ENCODE measurements at places on chromosomes 1 and 21.

- DNase-seq: no peak
Measured at GRCh38 chr21:16116069-16116468, 386.3 kb downstream of the USP25 start.

DNA sequence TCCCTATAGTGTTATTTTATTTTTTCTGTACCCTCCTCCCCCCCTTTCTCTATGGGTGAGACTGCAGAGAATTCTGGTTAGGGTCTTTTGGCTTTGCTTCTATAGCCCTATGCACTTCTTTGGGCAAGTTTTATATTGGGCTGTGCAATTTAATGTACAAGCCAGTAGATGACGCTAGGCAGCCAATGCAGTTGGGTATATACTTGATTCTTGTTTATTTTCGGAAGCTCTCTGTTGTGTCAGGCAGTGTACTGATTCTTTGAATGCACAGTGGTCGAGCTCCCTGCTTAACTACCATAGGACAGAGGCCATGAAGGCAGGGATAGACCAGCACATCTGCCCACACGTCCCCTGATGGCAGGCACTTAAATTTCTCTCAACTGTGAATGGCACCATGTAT, 34.1 kb upstream of the GPR52 start:
- no peak for DNase-seq

GRCh38 chr1:224541901-224542630, 74.1 kb upstream of the CNIH3 start:
- DNase-seq: no peak

GRCh38 chr21:37182222-37182621, 84.9 kb downstream of the VPS26C start:
- no peak for DNase-seq

DNA sequence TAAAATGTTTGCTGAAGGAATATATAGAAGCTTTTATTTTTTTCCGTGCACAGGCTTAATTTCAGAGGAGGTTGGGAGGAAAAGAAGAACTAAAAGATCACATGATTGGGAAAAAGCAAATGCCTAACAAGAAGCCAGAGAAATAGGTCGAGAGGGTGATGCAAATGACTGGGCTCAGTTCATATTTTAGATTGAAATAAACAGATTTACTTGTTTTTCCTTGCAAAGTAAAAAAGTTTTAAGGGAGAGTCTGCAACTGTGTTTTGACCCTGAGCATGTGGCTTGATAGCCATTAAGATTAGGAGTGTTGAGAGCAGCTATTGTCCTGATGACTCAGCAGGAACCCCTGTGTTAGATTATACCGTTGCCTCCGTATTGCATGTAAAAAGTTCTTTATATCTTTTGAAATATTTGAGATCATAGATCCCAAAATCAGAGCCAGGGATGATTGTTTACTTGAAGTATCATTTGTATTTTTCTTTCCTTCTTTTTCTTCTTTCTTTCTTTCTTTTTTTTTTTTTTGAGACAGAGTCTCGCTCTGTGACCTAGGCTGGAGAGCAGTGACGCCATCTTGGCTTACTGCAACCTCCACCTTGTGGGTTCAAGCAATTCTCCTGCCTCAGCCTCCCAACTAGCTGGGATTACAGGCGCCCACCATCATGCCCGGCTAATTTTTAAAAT, 20.2 kb downstream of the CLIC4 start:
- no peak for DNase-seq

- no peak for DNase-seq
Measured at GRCh38 chr1:13733711-13734110, 33.7 kb downstream of the PRDM2 start.

DNA sequence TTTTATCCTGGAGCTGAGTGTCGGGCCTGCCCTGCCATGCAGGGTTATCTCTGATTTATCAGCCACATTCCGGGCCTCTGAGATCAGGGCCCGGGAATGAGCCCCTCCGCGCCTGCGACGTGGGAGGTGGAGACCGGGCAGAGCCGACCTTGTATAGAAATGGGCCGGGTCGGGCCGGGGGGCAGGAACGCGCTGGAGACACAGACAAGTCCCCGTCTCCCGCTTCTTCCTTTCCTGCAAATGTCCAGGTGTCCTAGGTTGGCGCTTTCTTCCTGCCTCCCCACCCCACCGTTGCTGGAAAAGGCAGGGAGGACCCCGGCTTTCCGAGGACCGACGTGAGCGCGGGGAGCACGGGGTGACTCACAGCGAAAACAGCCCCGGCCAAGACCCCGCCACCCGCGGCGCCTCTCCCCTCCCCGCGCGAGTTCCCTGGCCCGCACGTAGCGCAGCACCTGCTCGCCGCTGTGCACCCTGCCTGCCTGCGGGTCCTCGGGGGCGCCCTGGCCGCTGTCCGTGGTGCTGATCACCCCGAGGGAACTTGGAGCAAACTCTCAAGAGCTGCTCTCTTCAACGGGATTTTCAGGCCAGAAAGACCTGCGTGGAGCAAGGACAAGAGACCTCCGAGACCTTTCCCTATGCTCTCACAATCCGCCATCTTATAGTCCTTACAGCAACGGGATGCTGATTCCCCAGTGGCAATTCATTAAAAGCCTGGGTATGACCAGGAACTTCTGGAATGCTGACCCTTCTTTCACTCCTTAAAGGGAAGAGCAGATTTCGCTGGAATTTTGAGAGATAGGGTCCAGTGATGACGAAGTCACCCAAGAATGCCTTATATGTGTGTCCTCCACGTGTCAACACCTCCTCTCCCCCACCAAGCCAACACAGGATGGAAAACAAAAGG, 475 bp upstream of the NPPB start:
- peak; percentile 68 for DNase-seq

DNA sequence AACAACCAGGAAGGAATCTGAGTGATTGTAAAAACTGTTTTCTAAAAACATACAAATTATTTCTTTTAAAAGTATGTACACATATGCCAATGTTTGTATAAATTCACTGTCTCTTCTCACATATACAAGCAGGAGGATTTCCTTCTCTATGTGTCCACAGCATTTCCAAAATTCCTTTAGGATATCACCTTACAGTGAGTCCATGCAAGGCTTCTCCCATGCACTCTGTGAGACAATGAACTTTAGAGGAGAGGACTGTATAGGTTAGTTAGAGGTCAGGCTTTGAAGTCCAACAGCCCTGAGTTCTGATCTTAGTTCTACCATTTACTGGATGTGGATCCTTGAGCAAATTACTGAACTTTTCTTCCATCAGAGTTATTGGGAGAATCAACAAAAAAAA, 34.1 kb upstream of the USH2A start:
- no peak for DNase-seq

DNA sequence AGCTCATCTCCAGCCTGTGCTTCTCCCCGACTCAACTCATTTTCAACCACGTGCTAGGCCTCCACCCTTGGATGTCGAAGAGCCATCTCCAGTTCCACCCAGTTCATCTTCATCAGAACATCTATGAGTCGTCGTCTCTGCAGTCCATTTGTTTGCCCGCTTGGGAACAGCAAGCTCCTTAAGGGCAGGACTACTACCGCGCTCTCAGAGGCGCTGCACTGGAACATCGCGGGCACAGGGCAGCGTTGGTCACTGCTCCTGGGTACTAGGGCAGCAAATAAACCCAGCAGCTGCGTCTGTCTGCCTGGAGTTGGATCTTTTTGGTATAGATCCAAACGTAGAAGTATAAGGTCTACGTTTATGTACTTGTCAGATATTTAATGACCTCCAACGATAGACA, 478 bp upstream of the PRDM2 start:
- no peak for DNase-seq

- no peak for DNase-seq
Measured at GRCh38 chr1:9443913-9444445, 95.3 kb upstream of the SLC25A33 start.

DNA sequence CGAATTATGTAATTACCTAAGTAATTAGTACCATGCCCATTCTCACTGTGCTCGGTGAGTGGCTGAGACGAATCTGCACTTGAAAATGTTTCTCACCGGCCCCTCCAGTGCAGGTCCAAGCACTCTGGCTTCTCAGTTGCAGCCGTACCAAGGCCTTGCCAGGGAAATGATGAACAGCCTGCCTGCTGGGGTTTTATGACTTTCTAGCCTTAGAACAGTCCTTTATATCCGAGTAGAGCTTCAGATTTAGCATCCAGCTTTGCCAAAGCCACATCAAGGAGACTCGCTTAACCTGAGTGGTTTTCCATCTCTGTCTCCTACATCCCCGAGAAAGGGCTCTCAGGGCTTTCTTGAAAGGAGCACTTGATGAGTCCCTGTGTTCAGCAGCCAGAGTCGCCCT, 83.4 kb downstream of the GREM2 start:
- no peak for DNase-seq

GRCh38 chr1:197178998-197179397, 32.5 kb upstream of the ASPM start:
- DNase-seq: no peak

DNA sequence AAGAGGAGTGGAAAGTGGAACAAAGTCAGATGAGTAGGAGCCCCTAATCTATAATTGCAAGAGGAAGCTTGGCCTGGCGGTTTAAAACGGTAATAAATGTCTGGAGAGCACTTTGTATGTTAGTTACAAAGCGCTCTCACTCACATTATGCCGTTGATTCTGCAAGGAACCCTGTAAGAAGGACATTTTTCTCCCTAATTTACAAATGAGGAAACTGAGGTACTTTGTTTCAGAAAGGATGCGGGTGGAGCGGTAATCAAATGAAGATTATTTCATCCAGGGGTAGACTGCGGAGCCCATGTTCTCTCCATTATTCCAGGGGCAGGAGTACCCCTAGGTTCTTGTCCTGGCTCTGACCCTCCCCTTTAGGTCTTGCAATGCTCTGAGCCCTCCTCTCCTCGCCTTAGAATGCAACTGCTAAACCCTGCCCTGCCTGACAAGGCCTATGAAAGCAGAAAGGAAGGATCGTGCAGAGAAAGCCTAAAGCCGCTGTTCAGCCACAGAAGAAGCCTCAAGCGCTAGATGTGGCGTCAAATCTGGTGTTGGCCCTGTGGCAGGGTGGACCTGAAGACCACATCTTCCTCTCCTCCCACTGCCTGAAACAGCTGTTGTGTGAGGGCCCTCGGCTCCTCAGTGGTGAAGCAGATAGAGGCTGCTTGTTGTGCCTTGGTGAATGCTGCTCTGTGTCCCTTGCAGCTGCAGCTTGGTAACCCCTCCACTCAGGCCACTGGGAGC, 588 bp upstream of the PACC1 start:
- DNase-seq: peak; percentile 55

DNA sequence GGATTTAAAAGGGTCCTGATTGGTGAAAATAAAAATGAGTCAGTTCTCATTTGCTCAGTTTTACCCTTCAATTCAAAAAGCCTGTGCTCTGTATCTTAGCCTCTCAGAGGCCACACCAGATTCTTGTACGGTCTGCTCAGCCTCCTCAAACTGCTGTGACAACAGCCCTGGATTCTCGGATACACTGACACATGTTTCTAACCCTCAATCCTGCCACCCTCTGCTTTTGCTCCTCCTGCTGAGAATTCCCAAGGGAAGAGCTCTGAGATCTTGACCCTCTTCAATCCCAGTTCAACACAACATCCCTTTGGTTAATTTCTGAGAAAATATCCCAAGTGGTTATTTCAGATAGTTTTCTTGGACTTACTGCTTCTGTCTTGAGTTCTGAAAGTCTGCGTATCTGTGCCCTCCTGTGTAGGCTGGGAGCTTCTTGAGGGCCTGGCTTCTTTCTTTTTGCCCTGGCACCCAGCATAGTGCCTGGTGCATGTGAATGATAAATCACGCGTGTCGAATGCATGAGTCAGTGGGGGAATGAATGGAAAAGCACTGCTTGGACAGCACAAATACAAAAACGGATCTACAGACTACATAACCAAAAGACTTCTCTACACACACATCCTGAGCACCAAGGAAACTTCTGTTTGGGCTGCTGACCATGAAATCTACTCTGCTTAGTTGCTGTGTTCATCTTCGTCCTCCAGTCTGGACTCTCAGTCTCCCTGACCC, 24.5 kb downstream of the IRF2BP2 start:
- no peak for DNase-seq

DNA sequence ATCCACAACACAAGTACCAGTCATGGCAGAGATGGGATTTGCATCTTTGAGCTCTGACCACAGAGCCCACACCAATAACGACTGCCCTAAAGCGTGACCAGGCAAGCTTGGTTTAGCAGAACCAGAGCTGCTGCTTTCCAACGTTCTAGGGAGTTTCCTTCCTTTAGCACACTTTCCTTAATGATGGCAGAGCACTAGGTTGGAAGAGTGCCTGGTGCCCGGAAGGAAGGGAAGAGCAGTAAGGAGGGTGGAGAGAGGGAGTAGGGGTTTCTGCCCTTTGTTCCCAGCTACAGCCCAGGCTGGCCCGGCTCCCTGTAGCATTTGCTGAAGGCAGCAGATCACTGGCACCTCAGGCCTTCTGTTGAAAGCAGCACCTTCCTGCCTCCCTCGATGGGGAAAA, 6.1 kb upstream of the EVA1C start:
- no peak for DNase-seq

DNA sequence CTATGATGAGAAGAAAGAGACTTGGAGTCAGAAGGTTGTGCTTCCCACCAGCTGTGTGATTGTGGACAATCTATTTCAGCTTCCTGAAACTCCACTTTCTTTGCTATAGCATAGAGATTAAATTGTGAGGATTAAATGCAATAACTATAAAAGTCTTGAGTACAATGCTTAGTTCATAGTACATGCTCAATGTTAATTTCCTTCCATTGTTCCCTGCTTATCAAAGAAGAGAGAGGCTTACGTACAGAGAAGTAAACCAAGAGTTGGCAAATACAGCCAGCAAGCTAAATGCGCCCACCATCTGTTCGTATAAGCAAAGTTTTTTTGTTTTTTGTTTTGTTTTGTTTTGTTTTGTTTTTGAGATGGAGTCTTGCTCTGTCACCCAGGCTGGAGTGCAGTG, 317.9 kb upstream of the NFIA start:
- DNase-seq: no peak

DNA sequence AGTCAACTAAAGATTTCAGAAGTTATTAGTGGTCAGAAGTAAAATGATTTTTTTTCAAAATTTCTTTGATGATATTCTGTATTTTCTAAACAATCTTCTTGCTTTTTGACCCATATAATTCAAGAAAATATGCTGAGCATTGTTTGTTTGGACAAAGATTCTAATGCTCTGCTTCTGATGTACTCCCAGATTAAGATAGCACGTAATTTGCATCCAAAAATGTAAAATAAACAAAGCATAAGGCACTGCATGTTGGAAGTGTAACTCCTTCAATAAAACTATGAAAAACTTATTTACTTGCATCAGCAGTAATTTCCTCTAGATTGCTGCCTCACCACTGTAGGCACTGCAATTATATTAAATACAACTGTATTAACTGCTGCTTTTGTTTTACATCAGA, 1054.1 kb downstream of the TTLL7 start:
- DNase-seq: no peak

DNA sequence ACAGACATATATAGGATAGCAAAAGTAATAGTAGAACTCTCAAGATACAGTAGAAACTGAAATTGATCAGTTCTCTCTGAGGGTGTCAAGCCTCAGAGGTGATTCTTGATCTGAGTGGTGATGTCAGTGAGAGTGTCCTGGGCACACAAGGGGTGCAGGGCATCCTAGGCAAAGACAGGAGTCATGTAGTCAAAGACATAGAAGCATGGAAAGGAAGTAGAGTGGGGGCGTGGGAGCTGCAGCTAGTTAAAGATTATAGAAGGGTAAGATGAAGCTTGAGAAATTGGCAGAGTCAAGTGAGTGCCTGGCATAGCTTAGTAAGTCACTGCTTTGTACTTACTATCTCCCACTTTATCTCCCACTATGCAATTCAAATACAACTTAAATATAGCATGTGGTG, 22.8 kb downstream of the CDC7 start:
- DNase-seq: no peak

- no peak for DNase-seq
Measured at GRCh38 chr1:200062143-200062542, 34.6 kb downstream of the NR5A2 start.
